ENCODE measurements at places on chromosomes 2 and 18.

GRCh38 chr2:236172255-236173035 is 4.3 kb upstream of the GBX2 start:
- DNase-seq: no peak

GRCh38 chr2:191197096-191197495 is 46.3 kb upstream of the STAT4 start:
- no peak for DNase-seq

DNA sequence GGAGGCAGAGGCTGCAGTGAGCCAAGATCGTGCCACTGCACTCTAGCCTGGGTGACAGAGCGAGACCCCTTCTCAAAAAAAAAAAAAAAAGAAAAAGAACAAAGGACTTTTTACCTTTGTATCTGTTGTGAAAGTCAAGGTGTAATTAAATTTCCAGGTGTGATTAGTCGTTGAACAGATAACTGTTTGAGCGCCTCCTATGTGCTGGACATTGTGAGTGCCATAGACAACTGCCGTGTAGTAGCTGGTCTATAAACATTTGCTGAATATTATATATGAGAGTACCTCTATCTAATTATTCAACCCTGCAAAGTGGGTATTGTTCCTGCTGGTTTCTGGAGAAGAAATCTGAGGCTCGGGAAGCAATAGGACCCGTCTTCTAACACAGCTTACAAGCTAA is 71.8 kb downstream of the ASAP2 start:
- no peak for DNase-seq

- no peak for DNase-seq
These were observed 117.0 kb downstream of the NFATC1 start for GRCh38 chr18:79512461-79513380.

DNA sequence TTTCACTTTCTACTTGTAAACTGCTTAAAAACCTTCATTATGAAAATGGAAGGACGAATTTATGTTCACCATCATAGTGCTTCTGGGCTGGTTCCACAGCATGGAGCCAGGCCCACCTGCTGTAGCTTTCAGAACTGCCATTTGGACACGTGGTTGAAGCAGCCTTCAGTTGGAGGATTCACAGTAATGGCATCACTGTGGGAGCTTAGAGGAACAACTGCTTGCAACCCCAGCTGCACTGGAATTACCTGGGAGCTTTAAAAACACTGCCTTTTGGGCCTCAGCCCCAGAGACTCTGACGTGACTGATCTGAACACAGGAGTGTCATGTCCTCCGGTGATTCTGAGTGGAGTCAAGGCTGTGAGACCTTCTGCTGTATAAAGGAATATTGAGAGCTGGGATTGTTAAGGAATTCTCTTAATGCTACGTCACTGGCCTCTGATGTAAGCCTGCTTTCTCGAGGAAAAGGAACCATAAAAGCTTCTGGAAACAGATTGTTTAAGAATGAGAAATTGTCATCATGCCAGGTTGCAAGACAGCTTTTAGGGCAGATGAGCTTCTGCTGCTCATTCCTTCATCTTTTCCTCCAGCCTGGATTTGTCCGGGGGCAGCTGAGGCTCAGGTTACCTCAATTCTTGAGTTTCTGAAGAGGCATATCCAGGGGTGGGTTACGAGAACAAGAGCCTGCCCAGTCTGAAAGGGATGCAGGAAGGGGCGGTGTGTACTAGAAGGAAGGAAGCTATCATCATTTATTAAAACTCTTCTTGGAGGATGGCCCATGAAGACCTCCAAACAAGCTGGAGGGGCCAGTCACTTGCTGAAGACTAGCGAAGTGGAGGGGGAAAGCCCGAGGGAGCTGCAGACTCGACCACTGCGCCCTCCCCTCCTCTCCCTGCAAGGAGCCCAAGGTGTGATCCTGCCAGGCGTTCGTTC is 1.3 kb upstream of the IL1R1 start:
- no peak for DNase-seq

GRCh38 chr18:76588601-76589226 is 93.7 kb upstream of the ZNF516 start:
- no peak for DNase-seq

- DNase-seq: no peak
These were observed 510.1 kb upstream of the SLC8A1 start for GRCh38 chr2:40962026-40962425.

GRCh38 chr18:57915248-57915647 is 112.1 kb upstream of the ATP8B1 start:
- DNase-seq: no peak

- DNase-seq: no peak
These were observed 177.2 kb upstream of the DPP10 start for GRCh38 chr2:114265261-114265660.

- DNase-seq: peak; percentile 17
These were observed 435 bp downstream of the ADCY3 start for GRCh38 chr2:24919506-24920097.

DNA sequence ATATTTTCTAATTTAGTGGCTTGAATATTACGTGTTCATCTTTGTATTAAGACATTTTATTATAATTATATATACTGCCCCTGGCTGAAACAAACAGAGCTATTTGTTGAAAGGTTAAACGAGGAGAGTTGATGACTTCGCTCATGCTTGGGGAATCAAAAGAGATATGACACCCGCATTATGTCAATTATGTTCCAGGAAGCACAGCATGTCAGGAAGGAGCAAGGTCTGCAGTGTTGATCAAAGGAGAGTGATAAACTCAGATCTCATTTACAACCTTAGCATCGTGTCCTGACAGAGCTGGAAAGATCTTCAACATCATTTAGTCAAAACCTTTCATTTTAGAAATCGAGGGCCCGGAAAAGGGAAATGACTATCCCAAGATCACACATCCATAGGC is 510.1 kb downstream of the TDRD15 start:
- no peak for DNase-seq

GRCh38 chr2:198405311-198405710 is 600.9 kb downstream of the PLCL1 start:
- DNase-seq: no peak

DNA sequence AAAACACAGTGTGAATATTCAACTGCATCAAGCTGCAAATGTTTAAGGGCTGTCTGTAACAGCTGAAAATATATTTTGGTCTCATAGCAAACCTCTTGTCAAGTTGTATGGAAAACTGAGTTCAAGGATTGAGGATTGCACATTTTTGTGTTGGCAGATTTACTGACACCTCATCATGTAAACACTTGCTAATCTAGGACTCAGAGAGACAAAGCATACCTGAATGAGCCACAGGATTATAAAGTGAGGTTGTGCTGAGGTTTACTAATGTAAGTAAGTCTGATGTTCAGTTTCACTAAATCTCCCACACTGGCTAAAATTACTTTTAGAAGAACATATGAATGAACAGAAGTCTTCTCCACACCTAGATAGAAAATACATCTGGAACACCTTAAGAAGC is 1993.1 kb upstream of the CELF4 start:
- no peak for DNase-seq

- DNase-seq: no peak
These were observed 72.5 kb downstream of the RTTN start for GRCh38 chr18:70132999-70133398.

DNA sequence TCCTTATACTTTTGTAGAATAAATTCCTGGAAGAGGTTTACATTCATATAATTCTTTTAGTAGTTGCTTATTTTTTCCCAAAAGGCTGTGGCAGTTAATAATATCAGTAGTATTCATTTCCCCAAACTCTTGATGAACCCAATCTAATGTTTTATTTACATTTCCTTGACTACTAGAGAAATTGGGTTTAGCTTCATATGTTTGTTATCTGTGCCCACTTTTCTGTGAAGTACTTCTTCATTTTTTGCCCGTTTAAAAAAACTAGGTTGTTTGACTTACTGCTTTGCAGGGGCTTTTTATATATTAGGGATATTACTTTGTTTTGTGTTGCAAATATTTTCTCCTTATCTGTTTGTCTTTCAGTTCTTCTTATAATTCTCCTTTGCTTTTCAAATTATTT is 17.2 kb downstream of the RALB start:
- no peak for DNase-seq

DNA sequence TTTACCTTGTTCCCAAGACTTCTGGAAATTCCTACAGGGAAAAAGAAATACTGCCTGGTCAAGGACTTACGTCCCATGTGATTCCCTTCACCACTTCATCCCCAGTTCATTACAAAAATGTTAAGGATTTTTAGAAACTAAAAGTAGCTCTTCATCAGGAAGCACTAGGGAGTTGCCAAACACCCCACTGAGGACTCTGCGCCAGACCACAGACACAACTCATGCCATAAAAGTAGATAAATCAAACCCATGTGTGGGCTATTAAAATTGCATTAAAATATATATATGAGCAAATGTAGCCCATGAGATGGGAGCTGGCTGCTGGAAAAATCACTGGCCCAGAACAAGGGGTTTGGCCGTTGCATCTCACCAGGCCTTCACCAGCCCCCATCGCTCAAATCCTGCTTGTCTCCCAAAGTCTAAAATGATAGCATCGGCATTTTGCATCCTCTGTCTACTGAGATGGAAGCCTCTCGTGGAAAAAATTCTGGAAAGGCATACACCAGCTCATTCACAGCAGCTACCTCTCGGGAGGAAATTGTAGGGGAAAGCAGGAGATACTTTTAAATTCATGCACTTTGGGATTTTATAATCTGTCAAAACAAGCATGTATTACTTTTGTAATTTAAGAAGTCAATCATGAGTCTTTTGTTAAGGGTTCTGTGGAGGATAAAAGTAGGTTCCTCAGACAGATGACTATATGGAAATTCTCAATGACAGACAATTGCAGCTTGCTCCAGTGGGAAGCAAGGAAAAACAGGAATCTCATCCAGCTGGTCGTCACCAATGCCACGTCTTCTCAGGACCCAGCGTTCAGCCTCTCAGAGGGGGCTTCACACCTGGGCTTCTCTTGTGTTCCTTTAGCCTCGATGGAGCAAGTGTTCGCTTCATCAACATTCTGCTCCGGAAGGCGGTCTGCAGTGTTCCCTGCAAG is 113.9 kb downstream of the MREG start:
- DNase-seq: no peak

- no peak for DNase-seq
These were observed 135.5 kb downstream of the NDUFA10 start for GRCh38 chr2:239889641-239890121.

DNA sequence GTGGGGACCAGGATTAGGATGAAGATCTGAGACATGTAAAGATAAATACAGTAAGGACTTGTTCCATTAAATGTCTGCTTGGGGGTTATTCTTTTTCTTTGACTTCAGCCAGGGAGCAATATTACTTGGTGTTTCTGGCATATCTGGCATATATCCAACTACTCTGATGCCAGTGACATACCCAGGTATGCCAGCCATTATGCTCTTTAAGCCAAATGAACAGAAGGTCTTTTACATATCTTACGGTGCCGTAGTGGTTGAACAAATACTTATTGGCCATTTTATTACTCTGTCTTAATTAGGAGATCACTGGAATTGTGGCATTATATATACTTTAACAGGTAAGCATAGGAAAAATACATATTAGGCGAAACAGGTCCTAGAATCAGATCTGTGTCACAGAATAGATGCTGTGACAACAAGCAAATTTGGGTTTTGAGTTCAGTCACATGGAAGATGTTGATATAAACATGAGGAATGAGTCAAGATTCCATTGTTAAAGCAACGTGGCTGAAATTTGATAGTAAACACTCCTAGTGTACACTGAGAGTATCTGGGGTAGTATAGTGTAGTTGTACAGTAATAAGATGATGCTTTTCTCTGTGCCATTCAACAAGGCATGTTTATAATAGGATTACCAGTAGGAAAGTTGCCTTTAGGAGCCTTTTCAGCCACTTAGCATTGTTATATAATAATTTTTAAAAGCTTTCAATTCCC is 62.6 kb downstream of the KCTD18 start:
- no peak for DNase-seq

DNA sequence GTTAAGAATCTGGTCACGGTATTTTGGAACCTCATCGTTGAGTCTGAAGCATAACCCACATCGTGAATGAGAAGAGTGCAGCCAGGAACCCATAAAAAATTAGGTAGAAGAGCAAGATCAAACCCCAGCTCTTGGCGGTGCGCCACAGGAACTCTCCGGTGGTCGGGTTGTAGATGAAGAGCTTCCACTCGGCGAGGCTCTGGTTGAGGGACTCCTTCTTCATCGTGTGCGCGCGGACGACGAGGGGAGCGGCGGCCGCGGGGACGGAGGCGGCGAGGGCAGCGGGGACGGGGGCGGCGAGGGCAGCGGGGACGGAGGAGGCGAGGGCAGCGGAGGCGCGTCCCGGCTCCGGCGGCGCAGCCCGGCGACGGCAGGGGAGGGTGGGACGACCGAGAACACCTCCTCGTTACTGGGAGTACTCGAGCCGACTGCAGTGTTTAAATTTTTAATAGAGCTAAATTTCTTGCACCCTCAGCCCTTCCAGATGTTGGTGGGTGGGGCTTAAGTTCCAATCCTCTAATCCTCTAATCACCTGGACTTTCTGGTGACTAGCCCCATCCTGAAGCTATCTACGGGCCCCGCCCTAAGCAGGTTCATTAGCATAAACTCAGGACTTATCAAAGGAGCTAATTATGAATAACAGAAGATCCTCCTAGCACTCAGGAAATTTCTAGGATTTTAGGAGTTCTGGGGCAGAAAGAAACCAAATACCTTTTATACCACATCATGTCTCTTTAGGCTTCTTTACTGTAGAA is 20.4 kb upstream of the PAPOLG start:
- no peak for DNase-seq

GRCh38 chr2:120736202-120736623 is 545 bp downstream of the GLI2 start:
- DNase-seq: no peak

DNA sequence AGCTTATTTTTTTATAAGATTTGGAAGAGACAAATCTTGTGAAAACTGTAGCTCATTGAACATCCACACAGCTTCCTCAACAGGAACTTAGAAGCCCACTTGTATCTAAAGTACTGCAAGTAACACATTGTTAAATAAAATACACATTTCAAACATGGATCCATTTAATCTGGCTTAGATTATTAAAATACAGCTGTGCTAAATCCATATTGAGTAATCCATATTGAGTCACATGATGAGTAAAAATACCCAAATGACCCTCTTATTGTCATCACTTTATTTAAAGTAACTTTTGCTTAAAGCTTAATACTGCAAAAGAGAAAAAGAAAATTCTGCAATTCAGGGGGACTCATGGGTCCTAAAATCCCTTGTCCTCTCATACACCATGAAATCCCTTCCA is 133.3 kb downstream of the OSR1 start:
- DNase-seq: no peak

DNA sequence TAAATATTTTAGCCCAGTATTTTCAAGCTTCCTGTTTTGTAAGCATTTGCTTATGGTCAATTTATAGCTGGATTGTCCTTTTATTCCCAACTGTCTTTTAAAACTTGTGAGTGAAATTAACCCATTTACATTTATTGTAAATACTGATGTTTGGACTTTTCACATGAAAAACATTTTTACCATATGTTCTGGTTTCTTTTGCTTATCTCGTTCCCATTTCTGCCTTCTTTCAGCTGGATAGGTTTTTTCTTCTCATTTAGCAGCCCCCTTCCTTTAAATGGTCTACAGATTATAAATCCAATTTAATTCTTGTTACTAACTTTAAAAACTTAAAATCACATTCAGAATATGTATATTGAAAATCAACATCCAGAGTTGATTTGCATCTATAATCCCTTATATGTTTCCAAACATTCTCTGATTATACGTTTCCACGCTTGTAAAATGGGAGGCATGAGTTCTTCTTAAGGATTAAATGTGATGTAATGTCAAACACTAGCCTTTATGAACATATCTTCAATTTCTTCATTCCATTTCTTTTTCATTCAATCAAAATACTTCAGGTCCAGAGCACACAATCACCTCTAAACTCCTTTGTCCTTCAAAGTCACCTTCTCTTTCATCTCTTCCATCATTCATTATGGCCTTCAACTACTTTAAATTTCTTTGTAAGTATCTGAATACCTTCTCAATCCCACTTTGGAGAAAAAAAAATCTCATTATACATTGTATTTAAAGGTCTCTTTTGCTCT is 1.1 kb upstream of the KDM3A start:
- DNase-seq: no peak

All from stimulated activated CD4-positive, alpha-beta T cell treated with anti-CD3 and anti-CD28 coated beads, Interleukin-15, amount 100 ng/mL, for 1 hour (primary cell).